ENCODE measurements at places on chromosomes 7 and 10.

DNA sequence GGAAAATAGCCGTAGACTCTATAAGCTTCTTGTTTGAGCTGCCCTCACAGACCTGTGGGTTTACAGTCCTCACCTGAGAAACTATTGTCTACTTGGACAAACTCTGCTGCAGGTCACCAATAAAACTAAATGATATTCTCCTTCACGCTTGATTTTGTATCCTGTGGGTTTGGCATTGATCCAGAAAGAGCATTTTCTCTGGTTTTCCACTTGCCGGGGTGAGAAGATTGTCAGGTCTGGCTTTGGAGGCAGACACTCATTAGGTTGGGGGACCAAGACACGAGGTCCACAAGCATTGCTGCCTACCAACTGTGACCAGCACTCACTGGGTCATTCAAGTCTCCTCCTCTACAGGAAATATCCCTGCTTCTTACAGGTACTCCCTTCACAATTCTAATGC lies 68.5 kb downstream of the CDC14C start:
- no peak for DNase-seq

GRCh38 chr10:120495226-120496009 lies 38.4 kb downstream of the PLPP4 start:
- no peak for DNase-seq

GRCh38 chr7:137476937-137477336 lies 133.4 kb upstream of the PTN start:
- no peak for DNase-seq

DNA sequence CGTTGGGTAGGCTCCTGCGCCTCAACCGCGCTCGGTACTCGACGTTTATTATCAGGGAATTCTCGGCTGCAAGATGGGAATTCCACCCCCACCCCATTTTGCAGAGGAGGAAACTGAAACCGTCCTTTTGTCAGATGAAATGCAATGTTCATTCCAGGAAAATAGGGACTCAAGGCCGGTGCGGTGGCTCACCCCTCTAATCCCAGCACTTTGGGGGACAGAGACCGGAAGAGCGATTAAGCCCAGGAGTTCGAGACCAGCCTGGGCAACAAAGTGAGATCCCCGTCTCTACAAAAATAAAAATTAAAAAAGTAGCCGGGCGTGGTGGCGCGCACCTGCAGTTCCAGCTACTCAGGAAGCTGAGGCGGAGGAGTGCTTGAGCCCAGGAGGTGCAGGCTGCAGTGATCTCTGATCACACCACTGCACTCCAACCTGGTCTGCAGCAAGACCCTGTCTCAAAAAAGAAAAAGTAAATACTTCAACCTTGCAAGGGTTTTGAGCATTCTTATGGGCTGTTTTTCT lies 720 bp upstream of the RFC2 start:
- DNase-seq: no peak

DNA sequence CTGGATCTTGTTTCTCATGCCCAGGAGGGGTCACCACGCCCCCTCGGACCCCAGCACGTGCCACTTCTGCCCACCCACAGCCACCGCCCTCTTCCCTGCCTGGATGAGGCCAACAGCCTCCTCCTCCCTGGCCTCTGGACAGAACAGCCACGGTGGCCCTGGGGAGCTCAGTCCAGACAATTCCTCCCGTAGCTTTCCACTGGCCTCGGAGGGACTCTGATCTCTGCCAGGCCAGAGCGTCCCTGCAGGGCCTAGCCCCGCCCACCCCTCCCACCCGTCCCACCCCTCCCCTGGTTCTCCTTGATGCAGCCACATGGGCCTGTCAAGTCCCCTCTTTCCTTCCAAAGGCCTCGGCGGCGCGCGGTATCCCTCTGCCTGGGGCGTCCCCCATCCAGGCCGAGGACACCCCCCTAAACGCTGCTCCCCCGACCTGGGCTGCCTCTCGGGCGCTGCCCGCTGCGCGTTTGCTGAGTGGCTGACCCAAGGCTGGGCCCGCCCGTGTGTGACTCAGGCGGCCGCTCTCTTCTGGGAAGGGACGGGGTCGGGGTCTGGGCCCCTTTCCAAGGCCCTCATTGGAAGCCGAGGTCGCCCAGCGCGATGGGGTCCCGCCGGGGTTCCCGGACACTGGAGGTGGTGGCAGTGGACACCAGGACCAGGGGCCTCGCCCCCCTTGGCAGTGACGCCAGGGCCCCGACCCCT lies 557 bp downstream of the TMEM120A start:
- DNase-seq: no peak

DNA sequence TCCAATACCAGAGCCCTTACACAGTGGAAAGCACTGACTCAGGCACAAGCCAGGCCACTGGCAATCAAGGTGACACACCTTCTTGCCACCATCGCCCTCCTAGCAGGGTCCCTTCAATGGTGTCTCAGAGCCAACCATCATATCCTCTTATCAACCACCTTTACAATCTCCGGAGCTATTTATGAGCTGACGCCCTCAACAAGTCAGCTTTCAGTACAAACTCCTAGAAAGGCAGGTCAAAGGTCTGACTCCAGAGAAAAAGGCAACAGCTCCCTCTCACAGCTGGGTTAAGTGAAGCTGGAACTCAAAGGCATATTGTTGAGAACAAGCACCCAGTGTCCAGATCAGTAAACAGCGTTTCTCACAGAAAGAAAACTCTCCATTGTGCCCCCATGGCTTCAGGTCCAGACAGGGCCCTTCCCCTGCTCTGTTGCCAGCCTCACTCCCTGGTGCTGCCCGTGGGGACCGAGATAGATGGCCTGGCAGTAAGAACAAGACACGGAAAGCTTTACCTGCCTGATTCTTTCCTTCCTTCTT lies 2.4 kb downstream of the ZNF3 start:
- DNase-seq: no peak

DNA sequence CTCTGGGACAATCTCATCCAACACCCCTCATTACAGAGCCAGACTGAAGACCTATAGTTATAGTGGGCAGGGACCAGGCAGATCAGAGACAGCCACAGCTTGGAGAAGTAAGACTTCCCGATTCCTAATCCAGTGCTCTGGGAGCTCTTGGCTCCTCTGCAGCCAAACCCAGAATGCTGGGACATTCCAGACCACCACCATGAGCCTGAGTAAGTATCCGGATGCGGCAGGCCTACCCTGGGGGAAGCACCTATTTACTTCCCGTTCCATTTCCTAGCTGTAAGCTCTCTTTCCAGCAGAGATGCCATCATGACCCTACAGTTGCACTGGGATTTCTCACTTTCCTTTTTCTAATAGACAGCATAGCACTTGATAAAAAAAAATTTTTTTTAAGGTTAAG lies 16.4 kb downstream of the HIP1 start:
- DNase-seq: no peak
